NT2/D1 (cell line): ENCODE measurements at places on chromosomes 12 and 14.

- DNase-seq: no peak
Measured at GRCh38 chr14:76769636-76770292, 8.5 kb downstream of the VASH1 start.

- DNase-seq: no peak
Measured at GRCh38 chr14:104307246-104307626, 168.8 kb downstream of the KIF26A start.

- DNase-seq: no peak
Measured at GRCh38 chr12:119159844-119160243, 18.9 kb upstream of the HSPB8 start.

GRCh38 chr14:94770815-94771157, 873 bp upstream of the GSC start:
- no peak for DNase-seq

GRCh38 chr12:87793131-87793530, 236.1 kb downstream of the C12orf50 start:
- DNase-seq: no peak

- no peak for DNase-seq
Measured at GRCh38 chr14:97724265-97724731, 927.1 kb downstream of the VRK1 start.

- DNase-seq: no peak
Measured at GRCh38 chr14:65478596-65478995, 66.1 kb downstream of the FUT8 start.

DNA sequence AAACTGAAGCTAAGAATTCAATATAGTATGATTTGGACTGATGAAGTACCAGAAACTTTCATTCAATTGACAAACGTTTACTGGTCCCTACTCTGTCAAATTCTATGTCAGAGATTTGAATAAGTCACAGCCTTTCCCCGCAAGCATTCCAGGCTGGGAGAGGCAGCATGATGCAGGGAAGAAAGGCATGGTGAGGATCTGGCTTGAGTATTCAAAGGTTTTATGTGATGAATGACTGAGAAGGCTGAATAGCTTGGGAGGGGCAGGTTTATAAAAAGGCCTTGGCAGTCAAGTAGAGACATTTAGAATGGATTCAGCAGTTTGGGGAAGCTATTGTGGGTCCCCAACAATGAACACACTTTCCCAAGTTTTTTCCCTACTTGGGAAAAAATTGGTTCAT, 431.8 kb downstream of the DPF3 start:
- DNase-seq: no peak

DNA sequence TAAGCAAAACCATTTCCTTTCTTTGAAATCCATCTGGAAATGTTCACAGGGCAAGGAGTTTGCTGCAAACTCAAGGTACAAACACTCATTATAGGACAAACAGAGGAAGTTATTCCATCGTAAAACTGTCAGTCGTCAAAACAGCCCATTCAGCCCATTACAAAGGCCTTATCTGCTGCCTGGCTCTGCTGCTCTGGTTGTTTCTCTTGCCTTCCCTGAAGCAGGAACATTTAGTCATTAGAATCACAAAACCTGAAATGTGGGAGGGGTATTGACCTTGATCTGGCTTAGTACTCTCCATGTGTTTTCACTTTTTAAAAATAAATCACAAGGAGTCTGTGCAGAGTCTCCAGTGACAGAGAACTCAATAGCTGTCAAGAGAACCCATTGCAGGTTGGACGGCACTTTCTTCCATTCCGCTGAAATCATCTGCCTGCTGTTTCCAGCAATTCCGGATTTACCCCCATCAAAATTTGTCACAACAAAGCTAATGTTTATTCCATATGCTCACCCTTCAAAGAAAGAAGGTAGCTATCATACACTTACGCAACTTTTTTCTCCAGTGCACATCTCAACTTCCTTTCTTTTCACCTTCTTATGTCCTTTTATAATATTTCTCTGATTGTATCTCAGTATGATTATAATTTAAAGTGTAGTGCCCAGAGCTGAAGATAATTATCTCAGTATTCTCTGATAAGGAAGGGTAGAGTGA, 24.6 kb upstream of the ITPR2 start:
- DNase-seq: peak; percentile 66

GRCh38 chr14:75280291-75280830, 1.7 kb downstream of the FOS start:
- no peak for DNase-seq

DNA sequence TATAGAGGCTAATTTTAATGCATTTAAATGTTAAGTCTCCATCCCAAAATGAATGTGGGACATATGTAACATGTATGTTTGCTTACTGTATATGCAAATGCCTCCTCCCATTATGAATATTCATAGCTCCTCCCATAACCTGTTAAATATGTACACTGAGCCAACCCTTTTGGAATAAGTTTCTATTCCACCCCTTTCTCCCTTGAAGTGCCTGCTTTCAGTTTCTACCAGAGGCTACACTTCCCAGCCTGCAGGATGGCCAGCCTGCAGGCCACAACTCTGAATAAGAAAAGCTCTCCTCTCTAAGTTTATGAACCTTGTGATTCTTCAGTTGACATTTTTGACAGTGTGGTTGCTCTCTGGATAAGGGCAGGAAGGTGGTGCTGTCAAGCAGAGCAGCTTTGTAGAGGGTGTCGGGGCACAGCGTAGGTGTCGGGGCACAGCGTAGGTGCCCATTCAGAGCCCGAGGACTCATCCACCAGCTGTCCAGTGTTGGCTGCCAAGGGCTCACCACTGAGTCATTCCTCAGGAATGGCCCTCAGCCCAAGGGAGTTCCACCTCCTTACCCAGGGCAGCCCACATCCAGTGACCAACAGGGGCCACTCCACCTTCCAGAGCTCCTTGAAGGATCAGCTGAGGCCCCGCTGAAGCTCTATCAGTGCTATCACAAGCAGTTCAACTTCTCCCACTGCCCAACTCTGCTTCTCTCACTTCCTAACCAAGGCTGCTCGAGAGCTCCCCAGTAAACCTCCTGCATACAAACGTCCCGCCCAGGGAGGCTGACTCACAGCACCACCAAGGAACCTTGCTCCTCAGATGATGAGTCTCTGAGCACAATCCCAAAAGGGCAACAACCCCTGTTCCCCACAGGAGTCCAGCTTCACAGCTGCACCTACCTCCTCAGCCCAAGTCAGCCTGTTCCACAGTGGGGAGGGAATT, 31.4 kb downstream of the VWF start:
- DNase-seq: no peak

DNA sequence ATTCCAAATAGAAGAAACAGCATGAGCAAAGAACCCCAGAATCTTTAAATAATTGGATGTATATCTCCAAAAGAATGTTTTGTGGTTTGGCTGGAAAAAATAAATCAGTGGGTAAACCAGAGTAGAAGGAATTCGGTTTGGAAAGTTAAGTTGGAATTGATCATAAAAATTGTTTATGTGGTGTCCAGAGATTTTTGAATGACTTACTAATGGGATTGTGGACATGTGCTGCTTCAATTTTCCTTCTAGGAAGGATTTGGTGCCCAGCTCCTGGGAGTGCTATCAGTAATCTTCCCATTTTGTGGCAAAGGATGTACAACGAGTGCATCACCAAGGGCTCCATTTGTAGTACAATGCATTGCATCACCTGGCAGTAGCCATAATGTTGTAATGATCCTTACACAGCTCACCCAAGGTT, 224.8 kb downstream of the SLC16A7 start:
- DNase-seq: no peak

DNA sequence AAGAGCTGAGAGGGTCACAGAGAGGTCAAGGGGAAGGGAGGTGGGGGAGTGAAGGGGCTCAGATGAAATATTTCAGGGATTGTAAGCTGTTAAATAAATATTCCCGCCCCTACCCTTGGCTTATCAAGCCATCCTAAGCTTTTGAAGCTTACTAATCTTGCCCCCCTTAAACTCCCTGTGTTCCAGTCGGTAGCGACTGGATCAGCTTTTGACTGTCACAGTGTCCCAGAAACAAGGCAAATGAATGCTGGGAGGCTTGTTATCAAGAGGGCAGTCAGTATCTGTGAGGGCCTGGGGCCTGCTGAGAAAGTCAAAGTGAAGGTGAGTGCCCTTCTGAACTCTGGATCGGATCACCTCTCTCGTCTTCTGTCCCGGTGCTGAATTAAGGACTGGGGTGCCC, 128.1 kb downstream of the DACT1 start:
- no peak for DNase-seq

GRCh38 chr12:43675048-43675904, 83.3 kb downstream of the PUS7L start:
- DNase-seq: no peak

- no peak for DNase-seq
Measured at GRCh38 chr14:52678591-52678990, 16.8 kb downstream of the ERO1A start.

- DNase-seq: no peak
Measured at GRCh38 chr12:58712976-58713375, 207.3 kb downstream of the LRIG3 start.

DNA sequence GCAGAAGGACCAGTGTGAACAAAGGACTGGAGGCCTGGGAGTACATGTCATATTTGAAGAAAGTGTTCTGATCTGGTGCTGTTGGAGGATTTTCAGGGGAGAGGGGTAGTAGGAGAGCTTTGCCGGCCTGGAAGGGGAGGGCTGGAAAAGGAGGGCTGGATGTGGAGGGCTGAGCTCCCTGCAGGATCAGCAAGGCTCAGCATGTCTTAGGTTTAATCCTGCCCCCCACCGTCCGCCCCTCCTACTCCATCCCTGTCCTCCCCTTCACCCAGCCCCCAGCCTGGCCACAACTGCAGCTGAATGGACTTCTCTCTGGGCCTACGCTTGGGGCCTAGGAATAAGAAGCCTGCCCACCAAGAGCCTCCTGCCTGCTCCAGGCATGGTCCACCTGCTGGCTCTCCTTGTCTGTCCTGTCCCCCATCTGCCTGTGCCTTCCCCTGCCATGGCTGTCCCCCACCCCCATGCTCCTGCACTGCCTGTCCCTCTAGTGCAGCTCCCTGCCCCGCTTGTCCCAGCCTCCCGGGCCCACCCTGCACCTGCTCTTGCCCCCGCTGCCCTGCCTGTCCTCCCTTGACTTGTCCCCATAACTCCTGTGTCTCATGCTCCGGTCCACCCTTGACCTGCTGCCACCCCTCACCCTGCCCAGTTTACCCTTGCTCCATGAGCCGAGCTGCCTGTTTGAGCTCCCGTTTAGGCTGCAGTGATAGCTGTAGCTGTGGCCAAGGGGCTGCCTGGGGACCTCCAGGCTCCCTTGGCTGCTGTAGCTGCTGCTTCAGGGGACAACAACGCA, 9.8 kb upstream of the RARG start:
- DNase-seq: peak; percentile 68

DNA sequence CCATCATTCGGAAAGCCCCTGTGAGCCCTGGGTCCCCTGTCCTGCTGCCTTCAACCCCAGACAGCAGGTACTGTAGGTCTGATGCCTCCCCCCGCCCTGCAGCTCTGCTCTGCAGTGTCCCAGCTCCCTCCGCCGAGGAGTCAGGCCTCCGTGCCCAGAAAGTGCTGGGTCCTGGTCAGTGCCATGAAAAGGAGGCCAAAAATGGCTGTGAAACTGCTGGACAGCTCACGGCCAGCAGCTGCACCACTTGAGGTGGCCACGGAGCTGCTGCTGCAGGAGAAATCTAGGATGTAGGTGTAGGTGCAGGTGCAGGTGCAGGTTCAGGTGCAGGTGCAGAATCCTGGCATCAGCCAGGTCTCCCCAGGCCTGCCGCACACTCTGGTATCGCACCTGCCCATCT, 196.1 kb downstream of the SLC15A4 start:
- DNase-seq: no peak

DNA sequence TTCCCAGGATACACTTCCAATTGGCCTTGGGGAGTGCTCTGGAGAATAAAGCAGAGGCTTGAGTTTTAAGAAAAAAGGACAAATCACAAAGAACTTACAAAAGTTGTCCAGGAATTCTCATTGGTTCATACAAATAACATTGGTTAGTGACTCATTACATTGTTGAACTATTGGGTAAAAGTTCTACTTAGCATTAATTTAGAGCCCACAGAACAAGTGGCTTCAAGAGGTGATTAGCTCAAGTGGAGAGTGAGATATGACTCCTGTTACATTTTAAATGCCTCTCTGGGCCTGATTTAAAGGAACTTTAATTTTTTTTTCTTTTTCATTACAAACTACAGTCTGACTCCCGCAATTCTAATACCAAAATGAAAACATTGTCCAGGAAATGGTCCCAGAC, 72.9 kb downstream of the ASCL4 start:
- no peak for DNase-seq

- DNase-seq: no peak
Measured at GRCh38 chr12:49925433-49926204, 21.9 kb upstream of the FAIM2 start.

GRCh38 chr12:24797901-24798300, 151.0 kb downstream of the BCAT1 start:
- DNase-seq: no peak
